Activated naive CD4-positive, alpha-beta T cell (primary cell): ENCODE measurements at places on chromosomes 7 and 10.

DNA sequence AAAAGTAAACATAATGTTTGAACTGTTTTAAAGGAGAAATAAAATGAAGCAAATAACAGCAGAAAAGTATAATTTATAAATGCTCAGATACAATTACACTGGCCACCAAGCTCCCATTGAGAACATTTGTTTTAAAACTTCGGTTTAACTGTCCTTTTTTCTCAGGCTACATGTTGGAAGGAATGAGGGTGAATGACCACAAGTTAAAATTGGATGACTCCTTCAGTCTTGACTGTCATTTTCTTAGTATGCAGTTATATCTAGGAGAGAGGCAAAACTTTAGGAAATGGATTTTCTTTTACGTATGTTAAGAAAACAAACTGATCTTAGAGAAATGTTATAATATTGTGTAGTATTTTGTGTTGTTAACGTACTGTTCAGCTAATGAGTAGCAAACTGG lies 5.0 kb downstream of the TRIM24 start:
- no peak for DNase-seq

DNA sequence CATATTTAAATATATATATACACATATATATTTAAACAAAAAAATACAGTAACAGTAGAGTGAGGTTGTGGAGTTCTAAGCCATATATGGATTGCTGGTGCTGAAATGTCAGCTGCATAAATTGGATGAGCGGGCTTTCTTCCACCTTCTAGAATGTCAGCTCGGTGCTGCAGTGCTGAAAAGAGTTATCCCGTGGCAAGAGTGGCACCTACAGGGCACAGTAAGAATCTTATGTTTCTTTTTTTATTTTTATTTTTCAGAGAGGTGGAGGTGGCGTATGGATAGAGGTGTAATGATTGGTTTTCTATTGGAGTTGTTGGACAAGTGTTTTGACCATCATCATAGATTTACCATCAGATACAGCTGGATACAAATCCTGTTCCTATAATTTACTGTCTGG lies 86.2 kb upstream of the DYNC1I1 start:
- DNase-seq, result no peak

GRCh38 chr7:100860702-100861615 lies 6.2 kb upstream of the TRIP6 start:
- no peak for DNase-seq

DNA sequence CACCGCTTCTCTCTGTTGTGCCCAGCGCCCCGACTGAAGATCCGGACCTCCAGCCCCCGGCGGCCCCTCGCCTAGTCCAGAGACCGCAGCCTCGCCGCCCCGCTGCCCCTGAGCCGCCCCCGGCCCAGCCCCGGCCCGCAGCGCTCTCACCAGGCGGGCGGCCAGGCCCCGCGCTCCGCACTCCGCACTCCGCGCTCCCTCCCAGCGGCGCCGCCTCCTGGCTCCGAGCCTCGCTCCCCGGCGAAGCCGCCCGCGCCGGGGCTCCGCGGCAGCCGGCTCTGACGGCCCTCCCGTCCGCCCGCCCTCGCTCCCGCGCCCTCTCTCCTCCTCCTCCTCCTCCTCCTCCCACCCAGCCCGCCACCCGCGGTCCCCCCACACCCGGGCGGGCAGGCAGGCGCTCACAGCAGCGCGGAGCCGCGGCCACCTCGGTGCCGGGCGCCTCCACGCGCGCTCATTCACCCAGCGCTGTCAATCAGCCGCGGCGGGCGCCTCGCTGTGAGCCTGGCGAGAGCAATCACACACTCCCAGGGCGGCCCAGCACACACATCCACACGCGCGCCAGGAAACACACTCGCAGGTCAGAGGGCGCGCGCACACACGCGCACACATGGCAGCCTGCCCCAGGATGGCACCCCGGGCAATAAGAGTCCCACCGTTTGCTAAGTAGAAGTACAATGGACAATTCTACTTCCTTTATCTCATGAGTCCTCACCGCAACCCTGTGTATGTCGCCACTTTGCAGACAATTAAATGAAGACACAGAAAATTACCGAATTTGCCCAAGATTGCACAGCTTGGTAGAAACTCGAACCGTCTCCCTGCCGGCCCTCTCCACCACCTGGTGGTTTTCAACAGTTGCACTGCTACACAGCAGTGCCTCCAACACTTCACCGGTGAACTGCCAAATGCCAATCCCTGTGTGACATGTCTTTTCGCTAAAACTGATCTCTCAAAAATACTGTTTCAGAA lies at the start of gene PRRT4:
Gene PRRT4, minus strand, starts transcription at position 280 of the 969 bp plus-strand sequence.
- no peak for DNase-seq

- DNase-seq, result no peak
Observed at GRCh38 chr7:47453093-47454061, 128.5 kb downstream of the TNS3 start.

GRCh38 chr7:157527686-157528085 lies 190.9 kb downstream of the DNAJB6 start:
- no peak for DNase-seq

GRCh38 chr10:30691639-30692015 lies 62.1 kb upstream of the LYZL2 start:
- no peak for DNase-seq

GRCh38 chr10:96746503-96746902 lies 26.2 kb upstream of the PIK3AP1 start:
- no peak for DNase-seq

DNA sequence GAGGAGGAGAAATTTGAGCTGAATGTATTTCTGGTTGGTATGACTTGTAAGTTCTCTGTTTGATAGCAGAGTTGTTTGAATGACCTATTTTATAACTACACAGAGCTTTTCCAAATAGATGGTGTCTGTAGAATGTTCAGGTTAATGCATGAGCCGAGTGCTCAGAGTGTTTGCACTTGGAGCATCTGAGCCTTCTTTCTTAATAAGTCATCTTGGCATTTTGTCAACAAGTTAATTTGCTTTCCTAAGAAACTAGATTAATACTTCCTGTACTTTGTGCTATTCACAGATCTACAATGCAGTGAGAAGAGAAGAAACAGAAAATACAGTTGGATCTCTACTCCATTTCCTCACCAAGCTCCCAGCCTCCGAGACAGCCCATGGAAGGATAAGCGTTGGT lies 138.2 kb downstream of the PLCE1 start:
- DNase-seq, result no peak

- no peak for DNase-seq
Observed at GRCh38 chr10:79985481-79986072, 36.7 kb upstream of the SFTPD start.

- DNase-seq, result no peak
Observed at GRCh38 chr10:33423154-33423529, 88.7 kb upstream of the NRP1 start.

GRCh38 chr7:101968720-101969466 lies 151.5 kb downstream of the CUX1 start:
- DNase-seq, result no peak

DNA sequence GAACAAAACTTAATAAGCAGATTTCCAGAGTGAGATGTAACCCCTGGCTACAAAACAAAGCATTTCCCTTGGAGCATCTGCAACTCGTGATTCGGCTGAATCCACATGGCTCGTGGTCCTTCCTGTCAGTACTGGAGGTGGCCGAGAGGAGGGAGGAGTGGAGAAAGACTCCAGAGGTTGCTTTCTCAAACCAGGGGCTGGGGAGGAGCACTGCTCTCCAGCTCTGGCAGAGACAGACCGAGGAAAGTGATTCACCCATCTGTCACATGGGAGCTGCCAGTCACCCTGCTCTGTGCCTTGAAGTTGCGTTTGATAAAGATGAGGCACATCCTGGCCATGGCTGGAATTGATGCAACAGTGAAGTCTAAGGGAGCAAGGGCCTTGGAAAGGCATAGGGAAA lies 72.7 kb downstream of the COL13A1 start:
- no peak for DNase-seq

GRCh38 chr10:107164992-107165391 lies 486 bp upstream of the SORCS1 start:
- DNase-seq, result no peak

DNA sequence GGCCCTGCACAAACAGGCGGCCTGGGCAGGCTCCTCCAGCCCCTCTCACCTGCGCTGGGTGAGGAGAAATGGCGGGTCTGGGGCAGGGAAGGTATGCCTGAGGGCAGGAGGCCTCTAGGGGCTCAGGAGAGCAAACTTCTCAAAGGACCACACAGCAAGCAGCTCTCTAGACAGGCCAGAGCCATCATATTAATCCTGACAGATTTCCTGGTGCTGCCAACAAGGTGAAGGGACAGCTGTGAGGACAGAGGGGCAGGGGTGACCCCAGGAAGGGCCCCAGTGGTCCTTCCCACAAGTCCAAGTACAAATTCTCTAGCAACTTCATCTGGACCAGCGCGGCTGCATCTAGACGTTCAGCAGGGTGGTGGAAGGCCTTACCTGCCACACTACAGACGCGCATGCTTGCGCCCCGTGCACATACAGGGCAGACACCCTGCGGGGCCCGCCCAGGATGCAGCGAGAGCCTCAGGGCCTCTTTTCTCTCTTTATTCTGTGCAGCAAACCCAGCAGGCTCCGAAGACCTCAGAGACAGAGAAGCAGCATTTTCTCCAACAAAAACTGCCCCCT lies 62.1 kb downstream of the ZRANB1 start:
- no peak for DNase-seq

DNA sequence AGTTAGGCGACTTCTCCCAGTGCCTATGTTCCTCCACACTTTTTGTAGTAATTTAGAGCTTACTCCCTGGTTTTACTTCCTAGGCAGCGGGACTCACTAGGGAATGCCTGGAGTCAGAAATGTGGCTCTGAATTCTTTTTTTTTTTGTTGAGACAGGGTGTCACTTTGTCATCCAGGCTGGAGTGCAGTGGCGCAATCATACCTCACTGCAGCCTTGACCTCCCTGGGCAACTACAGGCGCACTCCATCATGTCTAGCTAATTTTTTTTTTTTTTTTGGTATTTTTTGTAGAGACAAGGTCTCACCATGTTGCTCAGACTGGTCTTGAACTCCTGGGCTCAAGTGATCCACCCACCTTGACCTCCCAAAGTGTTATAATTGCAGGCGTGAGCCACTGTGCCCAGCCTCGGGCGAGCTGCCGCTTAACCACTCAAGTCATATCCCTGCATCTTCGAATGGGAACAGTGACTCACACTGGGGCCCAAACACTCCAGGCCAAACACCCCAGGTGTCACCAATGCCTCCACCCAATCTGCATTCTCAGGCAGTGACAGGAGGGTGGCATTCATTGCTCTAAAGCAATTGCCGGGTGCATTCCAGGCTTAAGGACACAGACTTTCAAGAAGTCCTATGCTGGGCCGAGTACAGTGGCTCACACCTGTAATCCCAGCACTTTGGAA lies 19.6 kb downstream of the RGS10 start:
- no peak for DNase-seq

DNA sequence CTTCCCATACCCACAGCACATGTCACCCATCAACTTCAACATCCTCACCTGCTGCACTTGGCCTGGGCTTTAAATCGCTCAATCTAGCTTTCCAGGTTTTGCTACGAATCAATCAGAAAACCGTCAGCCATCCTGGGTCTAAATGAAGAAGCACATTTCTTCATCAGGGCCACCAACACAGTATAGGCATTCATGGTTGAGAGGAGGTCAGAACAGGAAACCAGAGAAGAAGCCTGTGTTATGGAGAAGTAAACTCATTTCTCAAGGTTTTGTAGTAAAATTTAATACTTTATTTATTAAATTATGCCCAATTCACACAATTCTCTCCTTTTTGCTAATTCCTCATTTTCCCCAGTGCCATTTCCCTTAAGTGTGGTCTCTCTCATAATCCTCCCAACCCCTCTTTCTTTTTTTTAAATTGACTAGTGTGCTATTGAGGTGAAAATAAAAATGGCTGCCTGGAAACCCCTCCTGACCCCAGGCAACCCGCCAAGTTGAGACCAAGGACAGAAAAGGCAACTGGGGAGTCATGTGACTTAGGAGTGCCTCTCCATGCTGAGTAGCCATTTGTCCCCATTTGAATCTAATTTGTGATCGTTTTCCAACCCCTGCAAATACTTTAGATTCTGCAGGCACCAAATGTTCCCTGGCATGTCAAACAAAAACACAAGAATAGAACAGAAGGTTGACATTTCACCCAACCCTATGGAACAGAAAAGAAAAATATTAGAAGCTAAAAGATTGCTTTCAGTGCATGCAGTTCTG lies 181.1 kb upstream of the NAMPT start:
- DNase-seq, result no peak

DNA sequence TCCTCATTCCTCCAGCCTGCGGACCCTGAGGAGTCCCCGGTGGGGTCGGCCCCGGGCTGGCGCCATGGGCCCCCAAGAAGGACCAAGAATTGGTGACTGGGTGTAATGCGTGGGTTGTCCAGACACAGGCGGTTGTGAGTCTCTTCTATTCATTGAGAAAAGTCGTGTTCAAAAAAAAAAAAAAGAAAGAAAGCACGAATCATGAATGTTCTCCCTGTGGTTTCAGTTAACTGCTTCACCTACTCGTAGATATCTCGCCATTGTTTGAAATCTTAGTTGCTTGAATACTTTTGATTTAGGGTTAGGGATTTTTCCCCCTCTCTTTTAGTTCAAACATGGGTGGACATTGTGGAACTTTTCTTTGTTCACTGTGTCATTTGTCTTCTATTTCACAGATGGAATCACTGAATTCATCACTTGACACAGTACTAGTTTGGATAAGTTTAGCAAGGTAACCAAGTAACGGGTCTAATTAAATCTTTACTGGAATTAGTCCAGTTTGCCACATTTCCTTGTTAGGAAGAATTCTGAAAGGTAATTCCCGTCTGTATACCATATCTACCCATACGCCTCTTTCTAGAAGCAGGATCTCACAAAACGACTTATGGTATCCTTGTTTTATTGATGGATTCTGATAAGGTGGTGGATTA lies 775 bp downstream of the STARD3NL start:
- no peak for DNase-seq

DNA sequence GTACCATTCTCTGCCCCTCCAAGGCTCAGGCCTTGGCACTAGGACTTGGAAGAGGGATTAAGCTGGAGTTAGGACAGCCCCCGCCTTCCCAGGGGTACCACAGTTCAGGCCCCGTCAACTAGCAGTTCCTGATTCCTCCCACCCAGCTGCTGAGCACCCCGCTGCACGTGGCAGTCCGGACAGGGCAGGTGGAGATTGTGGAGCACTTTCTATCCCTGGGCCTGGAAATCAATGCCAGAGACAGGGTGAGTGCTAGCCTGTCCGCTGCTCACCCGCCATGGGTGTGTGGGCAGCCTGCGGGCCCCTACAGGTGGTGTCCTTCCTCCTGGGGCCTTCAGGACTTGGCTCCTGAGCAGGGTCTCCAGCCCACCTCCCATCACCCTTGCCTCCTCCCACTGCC lies 2.0 kb upstream of the HOGA1 start:
- no peak for DNase-seq

- DNase-seq, result no peak
Observed at GRCh38 chr7:93040355-93040754, 77.4 kb downstream of the SAMD9 start.

GRCh38 chr7:95434557-95435421 lies at the start of gene PON2:
Gene PON2 (minus strand): TSS chr7:95435028. CDS start chr7:95434951, 77 bp downstream.
- DNase-seq, result peak; percentile 33
